ENCODE measurements at places on chromosomes 7 and 10.
A peak's percentile ranks its signal among the peaks of the same experiment; 100 is the strongest.

GRCh38 chr7:102447311-102447710, 13.9 kb downstream of the ORAI2 start:
- DNase-seq, result no peak

GRCh38 chr7:157526005-157526912, 189.5 kb downstream of the DNAJB6 start:
- no peak for DNase-seq

GRCh38 chr7:103003004-103003403, 71.6 kb downstream of the FBXL13 start:
- no peak for DNase-seq

DNA sequence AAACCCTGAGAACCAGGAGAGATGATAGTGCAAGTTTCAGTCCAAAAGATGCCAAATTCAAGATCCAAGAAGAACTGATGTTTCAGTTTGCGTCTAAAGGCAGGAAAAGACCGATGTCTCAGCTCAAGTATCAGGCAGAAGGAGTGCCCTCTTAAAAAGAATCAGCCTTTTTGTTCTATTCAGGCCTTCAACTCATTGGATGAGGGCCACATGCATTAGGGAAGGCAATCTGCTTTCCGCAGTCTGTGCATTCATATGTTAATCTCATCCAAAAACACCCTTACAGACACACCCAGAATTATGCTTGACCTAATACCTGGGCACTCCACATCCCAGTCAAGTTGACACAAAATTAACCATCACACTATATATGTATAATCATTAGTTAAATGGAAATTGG, 45.2 kb downstream of the DNAJB9 start:
- DNase-seq, result no peak

DNA sequence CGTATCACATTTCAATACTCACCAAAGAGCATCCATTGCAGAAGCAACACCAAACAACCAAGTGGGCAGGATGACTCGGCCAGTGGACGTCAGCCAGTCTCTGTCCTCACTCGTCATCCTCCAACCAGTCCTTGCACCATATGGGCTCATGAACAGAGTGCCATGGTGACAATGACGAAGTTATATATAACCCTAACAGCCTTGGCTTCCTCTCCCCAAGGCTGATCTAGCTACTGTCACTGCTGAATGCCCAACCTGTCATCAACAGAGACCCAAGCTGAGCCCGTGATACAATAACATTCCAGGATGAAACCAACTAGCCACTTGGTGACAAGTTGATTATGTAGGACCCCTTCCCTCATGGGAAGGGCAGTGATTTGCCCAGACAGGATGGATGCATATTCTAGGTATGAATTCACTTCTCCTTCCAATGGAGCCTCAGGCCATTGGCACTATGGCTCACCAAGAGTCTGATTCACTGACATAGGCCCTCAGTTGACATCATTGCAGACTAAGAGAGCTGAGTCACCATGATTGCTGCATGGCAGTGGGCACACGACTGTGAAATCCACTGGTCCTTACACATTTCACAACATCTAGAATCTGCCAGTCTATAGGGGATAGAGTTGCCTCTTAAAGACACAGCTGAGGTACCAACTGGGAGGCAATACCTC, 26.3 kb upstream of the PPIF start:
- peak; percentile 86 for DNase-seq

DNA sequence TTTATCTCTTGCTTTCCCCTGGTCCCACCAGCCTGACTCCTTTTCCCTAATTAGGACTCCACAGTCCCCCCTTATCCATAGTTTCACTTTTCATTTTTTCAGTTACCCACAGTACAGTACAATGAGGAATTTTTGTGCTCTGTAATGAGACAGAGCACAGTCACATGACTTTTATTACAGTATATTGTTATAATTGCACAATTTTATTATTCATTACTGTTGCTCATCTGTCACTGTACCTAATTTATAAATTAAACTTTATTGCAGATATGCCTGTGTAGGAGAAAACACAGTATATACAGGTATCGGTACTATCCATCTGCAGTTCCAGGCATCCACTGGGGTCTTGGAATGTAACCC, 125.4 kb downstream of the KCNMA1 start:
- no peak for DNase-seq

DNA sequence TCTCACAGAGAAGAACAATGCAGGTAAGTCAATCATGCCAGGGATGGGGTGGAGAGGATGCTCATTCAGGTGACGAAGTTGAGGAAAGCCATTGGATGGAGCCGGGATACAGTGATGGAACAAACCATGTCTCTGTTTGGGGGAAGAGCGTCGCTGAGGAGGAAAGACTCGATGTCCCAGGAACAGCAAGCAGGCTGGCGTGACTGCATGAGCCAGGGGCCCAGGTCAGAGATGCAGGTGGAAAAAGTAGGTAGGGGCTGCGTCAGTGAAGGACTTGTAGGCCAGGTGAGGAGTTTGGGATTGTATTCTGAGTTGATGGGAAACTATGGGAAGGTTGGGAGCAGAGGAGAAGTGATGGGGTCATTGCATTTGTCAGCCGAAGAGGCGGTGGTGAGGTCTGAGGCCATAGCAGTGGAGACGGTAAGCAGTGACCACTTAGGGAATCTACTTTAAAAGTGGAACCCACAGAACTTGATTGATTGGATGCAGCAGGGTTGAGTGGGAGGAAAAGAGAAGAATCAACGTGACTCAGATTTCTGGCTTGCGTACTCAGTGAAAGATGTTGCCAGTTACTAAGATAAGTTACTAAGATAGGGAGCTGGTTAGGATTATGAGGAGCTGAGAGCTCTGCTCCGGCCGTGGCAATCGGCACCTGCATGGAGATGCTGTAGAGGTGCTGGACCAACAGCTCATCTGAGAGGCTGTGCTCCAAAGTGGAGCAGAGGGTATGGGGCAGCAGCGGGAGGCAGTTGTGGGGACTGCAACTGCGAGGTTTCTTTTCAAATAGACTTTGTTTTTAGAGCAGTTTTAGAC, 12.5 kb upstream of the IL2RA start:
- DNase-seq, result peak; percentile 7

DNA sequence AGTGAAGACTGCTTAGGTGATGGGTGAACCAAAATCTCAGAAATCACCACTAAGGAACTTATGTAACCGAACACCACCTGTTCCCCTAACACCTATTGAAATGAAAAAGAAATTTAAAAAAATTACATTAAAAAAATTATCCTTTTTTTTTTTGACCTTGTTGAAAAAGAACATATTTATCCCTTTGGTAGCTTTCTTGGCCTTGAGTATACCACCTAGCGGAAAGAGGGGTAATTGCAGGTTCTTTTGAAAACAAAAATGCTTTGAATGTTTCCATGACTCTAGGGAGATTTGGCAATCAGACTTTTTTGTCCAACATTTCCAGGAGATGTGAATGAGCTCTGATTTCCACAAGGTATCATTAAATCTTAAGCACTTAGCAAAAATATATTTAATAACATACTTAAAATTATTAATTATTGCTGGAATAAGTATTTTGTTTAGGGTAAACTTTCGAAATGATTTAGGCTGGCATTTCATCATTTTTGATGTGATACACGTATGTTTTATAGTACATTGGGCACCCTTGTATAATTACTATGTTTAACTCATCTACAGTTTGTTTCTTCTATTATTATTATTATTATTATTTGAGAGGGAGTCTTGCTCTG, 47.0 kb upstream of the ELMO1 start:
- DNase-seq, result peak; percentile 31

GRCh38 chr7:49718760-49719159, 54.7 kb upstream of the VWC2 start:
- no peak for DNase-seq

GRCh38 chr7:112962815-112963214, 123.8 kb downstream of the GPR85 start:
- DNase-seq, result no peak

- DNase-seq, result no peak
Measured at GRCh38 chr7:35694161-35694783, 663 bp downstream of the HERPUD2 start.

DNA sequence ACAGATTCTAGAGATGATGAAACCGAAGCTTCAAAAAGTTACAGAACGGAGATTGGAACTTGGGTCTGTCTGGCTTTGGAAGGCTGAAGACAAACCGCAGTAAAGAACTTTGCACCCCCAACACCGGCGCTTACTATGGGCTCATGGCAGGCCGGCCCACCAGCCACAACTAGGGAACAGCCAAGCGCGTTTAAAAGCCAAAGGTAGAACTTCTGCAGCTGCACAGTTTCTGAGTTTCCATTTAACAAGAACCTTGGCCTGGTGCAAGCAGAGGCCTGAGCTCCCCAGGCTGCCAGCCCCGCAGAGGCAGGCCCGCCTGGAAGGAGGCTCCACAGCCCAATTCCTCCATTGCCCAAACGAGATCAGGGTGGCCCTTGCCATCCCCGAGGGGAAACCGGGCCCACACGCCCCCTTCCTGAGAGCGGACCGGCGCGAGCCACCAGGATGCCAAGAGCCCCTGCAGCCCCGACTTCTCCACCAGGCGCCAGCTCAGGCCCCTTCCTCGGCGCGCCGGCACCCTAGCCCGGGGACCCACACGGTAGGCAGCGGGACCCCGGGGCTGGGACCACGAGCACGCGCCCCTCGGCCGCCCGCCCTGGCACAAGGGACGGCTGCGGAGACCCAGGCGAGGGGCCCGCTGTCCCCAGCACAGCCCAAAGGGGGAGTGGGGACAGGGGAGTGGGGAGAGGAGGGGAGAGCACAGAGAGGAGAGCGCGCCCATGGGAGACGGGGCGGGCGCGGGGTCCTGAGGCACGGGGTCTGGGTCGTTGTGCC, 566 bp downstream of the MAD1L1 start:
- DNase-seq, result no peak

Data from fibroblast of skin of right quadriceps (primary cell).